ENCODE measurements at places on chromosomes 12 and 14.

DNA sequence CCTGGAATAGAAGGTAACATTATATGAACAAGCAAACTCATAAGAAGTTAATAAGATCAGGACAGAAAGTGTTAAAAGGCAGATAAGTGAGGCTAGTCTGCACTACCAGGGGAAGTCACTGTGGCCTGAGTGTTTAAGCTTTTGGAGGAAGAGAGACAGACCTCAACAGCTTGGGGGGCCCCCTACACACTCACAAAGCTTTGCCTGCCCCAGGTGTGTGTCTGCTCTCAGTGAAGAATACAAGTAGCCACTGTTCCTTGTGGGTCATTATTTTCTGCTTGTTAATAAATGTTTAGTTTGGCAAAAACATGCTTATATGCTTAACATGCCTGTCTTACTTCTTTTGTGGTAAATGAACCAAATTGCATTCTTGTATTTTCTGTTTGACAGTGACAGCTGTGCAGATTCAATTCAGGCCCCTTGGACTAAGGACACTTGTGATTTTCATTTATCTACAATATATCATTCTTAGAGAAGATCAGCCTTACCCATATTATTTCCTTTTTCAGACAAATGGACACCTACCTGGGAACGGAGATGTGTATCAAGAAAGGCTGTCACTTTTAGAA is 50.7 kb upstream of the C12orf71 start:
- DNase-seq, result no peak

GRCh38 chr12:83641789-83642188 is 955.1 kb downstream of the TMTC2 start:
- DNase-seq, result no peak

- no peak for DNase-seq
These were observed 46.1 kb downstream of the BEGAIN start for GRCh38 chr14:100540926-100541620.

DNA sequence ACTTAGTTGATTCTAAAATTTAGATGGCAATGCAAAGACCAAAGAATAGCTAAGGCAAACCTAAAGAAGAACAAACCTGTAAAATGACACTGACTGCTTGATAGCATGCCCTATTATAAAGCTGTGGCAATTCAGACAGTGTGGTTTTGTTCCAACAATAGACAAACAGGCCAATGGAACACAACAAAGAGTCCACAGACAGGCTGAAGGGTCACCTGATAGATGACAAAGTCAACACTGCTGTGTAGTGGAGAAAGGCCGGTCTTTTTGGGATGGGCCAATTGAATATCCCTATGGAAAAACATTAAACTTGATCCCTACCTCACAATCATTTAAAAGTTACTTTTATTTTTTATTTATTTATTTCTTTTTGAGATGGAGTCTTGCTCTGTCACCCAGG is 33.8 kb upstream of the SLC25A3 start:
- no peak for DNase-seq

DNA sequence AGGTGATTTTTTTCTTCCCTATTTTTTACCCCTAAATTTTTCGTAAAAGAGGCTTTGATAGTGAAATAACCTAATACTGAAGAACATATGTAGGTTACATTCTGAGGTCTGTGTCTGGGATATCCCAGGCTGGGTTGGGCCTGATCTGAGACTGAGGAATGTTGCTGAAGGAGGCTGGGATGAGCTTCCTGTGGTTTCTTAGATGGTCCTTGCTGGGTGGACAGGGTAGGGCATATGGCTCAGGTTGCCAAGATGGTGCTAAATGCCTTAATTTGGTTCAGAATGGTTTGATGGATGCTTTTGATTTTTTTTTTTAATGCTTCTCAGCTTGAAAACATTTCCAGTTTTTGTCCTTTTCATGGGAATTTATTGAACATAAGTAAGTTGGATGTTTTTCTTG is 124.6 kb upstream of the PMCH start:
- DNase-seq, result no peak

- peak; percentile 48 for DNase-seq
These were observed at the start of gene TSPAN9 for GRCh38 chr12:3076730-3077571. TSS of gene TSPAN9 (plus strand) at chr12:3077379. CDS start at chr12:3201194, 123,815 bp downstream.

- no peak for DNase-seq
These were observed 6.8 kb downstream of the OR11G2 start for GRCh38 chr14:20197459-20197858.

DNA sequence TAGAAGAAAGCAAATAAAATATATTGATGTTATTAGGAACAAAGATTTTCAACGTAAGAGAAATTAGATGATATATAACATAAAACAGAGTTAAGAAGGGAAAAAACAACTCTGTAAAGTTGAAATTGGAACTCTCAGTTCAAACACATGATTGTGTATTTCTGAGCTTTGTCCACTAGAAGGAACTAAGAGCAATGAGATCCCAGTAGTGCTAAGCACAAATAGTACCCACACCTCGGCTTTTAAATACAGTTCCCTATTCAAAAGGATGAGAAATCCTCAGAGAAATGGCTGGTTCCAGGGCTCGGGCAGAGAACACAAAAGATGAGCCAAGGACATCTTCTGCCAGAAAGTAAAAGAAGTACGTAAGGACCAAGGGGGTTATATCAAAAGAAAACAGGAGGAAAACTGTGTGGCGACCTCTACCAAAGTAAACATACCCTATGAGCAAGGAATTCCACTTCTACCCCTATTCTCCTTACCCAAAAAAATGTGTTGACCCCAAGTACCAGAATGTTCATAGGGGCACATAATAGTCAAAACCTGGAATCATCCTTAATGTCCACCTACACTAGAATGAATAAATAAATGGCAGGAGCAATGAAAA is 96.6 kb downstream of the SPTSSA start:
- DNase-seq, result peak; percentile 13

- no peak for DNase-seq
These were observed 27.9 kb upstream of the PTPRR start for GRCh38 chr12:70948236-70948975.

GRCh38 chr12:110934093-110934852 is 13.9 kb upstream of the MYL2 start:
- no peak for DNase-seq

- no peak for DNase-seq
These were observed 444.4 kb downstream of the NRXN3 start for GRCh38 chr14:78614593-78614992.

GRCh38 chr12:93960521-93960920 is 187.9 kb upstream of the PLXNC1 start:
- peak; percentile 34 for DNase-seq

- no peak for DNase-seq
These were observed 44.9 kb downstream of the MAPKAPK5 start for GRCh38 chr12:111886662-111887545.

DNA sequence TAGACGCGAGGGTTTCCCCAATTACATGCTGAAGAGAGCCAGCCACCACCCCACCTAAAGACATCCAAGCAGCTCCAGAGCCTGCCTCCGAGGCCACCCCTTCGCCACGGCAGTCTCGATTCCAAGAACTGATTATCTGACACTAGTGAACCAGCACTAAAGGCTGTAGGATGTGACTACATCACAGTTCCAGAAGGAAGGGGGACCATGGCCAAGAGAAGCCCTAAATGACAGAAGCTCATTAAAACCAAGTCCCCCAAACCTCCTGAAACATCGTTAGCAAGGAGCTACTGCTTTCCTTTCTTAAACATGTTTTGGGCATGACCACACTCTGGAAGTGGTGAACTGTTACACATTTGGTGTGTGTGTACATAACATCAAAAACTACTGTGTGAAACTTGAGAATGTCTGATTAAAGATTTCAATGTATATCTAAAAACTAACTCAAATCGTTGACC is 88.2 kb downstream of the DUSP16 start:
- no peak for DNase-seq

- peak; percentile 6 for DNase-seq
These were observed 2.0 kb upstream of the KRT75 start for GRCh38 chr12:52436000-52436827.

DNA sequence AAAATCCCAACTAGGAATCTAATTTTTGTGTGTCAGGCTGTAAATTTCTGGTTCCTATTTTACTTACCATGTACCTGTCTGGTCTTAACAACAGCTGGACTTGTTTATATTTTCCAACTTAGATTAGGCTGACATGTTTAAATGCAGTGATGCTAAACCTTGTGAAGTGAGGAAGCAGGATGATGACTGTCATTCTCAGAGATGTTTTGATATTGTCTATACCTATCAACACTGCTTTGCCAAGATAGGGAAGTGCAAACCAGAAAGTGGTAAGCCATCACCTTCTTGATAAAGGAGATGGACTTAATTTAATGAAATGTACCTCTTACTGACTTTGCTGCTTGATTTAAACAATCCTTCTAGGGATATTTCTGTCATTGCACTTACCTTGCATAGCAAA is 2.1 kb downstream of the BICD1 start:
- no peak for DNase-seq

DNA sequence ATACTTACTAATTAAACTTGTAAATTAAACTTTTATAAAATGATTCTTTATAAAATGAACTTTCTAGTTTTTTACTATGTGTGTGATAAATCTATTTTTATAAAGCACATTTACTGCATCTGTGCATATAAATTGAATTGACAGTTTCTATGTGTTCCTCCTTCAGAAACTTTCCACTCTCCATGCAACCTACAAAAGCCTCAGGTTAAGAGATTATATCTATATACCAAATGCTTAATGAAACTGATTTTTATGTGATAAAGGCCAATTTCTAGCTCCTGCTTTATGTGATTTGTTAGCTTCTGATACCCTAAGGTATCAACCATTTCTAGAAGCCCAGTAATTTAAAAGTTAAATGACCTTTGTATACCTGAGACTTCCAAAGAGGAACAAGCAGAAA is 174.0 kb downstream of the SRGAP1 start:
- DNase-seq, result no peak

DNA sequence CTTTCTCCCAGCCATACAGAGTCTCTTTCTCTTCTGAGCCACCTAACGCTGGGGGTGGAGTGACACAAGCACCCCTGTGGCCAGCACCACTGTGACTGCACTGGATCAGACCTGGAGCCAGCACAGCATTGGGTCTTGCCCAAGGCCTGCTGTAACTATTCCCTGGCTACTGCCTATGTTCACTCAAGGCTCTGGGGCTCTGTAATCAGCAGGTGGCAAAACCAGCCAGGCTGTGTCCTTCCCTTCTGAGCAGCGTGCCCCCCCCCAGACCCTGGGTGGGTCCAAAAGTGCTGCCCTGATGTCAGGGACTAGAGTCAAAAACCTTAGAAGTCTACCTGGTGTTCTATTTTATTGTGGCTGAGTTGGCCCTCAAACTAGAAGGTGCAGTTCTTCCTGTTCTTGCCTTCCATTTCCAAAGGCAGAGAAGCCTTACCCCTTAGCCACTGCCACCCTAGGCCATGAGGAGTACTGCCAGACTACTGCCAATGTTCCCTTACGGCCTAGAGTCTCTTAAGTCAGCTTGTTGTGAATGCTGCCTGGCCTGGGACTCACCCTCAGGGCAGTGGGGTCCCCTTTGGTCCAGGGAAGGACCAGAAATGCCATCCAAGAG is 49.9 kb downstream of the PELI2 start:
- no peak for DNase-seq

- DNase-seq, result no peak
These were observed 6.0 kb upstream of the ATP23 start for GRCh38 chr12:57935331-57935730.

DNA sequence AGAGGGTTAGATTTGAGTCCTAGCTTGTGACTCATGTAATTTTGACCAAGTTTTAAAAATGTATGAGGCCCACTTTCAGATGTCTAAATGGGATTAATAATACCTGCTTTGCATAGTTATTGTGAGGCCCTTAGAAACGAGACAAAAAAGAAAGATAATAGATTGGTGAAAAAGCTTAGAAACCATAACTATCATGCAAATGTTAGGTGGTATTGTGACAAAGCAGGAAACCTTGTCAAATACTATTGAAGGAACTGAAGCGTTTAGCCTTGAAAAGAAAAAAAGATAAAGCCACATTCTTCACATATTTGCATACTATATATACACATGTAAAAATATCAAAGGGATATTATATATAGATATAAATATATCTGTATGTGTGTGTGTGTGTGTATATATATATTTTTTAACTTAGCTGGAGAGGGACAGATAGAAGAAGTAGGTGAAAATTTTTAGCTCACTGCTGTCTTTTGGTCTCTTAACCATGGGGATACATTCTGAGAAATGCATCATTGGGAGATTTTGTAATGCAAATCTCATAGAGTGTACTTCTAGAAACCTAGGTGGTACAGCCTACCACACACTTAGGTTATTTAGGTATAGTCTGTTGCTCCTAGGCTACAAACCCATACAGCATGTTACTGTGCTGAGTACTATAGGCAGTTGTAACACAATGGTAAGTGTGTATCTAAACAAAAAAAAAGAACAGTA is 270.3 kb downstream of the CCDC91 start:
- no peak for DNase-seq

DNA sequence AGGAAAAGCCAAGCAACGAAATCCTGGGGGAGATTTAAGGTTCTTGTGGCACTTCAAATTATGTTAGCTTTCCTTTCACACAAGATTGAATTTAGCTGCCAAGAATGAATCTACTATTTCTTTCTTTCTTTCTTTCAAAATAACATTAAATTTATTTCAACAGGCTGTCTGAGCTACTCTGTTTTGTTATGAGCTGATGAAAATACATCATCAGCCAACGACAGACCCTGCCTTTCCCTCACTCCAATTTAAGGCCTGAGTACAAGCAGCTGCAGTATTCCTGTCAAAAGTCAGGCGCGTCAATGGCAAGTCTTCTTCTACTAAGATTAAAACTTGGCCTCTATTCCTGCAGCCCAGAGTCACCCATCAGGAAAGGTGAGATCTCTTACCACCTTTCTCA is 347.7 kb upstream of the FLRT2 start:
- DNase-seq, result no peak

Measured in IMR-90 (cell line).